Fibroblast of mammary gland (primary cell): ENCODE measurements at places on chromosomes 4 and X.
A peak's percentile ranks its signal among the peaks of the same experiment; 100 is the strongest.

DNA sequence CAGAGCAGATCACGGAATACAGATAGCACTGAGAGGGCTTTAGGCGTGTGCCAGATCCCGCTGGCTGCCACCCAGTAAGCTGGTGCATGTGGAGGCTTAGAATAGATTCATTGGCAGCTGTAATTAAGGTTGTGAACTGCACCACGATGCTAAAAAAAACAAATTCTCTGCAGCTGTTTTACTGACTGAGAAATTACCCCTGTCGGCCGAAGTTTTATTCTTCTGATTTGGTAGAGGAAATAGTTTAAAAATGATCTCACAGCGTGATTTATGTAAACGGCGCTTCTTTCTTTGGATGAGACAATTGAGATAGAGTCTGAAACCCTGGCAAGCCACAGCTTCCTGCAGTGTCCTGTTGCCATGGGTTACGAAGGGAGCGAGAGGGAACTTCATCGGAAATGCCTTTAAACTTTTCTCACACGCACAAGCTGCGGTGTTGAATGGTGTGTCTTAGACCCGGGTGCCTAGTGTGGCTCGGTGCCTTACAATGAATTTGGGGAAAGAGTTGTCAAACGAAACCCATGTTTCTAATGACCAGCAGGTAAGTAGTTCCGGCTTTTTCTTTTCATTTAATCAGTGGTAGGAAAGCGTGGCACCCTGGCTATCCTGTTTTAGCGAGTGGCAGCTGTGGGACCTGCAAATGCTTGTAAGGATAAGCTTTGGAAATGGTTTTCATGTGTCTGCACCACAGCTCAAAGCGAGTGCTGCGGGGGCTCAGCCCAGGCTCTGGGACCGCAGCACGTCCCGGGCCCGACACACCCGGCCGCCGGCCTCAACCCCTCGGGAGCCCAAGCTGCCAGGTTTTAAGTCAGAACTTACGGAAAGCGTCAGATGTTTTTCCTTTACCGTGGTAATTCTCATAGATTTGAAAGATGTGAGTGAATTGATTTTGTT, 71.7 kb upstream of the HGFAC start:
- peak; percentile 82 for DNase-seq

DNA sequence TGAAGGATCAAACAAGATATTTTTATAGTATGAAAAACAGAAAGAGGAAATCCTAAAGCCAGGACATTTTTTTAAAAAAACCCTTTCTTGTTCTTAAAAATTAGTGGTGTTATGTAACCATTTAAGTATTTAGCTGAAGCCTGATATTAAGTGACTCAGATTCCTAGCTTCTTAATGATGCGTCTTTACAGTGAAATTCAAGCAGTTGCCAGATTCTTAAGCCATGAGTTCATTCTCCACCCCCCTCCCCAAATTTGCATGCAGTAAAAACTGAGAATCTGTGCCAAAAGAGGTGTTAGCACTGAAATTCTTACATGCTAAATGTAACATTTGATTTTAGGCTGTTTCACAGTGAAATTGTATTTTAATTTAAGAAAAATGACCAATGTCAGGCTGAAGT, 180.8 kb downstream of the RAPGEF2 start:
- DNase-seq: peak; percentile 73

DNA sequence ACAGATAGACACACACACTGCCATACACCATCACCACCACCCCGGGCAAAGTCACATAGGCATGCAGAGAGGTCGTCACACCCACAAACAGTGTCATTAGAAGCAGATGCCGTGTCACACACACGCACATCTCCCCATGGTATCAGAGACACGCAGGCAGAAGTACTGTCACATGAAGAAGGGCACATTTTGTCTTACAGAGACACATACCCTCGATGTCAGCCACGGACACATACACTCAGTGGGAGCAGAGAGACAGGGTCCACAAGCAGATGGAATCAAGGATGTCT, 3.3 kb downstream of the NALF2 start:
- DNase-seq: no peak

GRCh38 chr4:76312457-76312856, 5.9 kb downstream of the STBD1 start:
- DNase-seq: no peak

DNA sequence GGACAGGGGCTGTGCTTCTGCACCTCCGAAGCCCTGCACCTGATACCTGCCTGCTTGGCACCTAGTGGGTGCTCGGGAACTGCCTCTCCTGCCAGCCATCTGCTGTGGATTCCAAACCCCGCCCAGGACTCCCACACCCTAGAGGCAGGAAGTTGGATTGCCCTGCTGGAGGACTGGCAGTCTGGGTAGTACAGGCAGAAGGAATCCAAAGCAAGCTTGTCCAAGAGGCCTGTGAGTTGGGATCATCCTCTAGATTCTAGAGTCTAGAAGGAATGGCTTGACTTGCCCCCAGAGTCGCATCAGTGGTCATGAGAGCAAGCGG, 64.6 kb upstream of the MTM1 start:
- DNase-seq: no peak

DNA sequence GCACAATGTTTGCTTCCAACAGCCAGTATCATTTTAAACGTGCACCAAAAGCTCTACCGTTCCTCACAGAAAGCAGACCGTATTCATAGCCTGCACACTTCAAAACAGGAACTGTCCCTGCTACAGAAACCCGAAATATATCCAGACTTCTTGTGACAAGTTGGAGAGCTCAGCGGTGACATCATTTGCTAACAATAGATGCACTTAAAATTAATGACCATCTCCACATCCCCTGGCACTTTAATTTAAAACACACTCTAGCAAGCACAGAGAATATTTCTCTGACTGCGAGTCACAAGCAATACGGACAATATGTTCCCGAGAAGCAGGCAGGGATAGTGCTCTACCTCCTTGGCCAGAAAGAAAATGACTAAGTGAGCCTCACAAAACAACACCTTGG, 2.5 kb downstream of the NYX start:
- peak; percentile 72 for DNase-seq

DNA sequence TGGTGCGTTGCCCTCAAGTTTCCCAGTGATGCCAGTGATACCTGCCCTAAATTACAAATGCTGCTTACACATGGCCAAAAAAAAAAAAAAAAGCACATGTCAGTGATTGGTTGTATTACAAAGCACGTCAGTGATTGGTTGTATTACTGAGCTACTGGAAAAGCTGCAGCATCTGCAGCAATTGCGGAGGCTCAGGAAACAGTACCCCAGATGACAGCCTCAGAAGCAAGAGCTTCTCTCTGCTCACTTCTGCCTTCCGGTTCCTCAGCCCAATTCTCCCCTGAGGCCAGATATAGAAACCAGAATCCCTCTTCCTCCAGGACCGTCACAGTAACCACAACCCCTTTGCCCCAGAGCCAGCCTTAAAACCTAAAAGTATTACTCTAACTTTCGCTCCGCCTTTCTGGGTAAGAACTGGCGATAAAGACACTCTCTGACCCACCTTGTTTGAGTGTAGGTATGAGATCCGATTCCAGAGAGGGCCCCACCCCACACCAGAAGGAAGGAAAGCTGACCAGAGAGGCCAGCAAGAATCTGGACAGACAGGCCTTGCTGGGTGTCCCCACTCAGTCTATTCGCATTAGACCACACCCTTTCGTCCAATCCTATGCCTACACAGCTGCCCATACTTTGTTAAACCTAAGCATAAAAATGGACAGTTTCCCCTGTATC, 85.0 kb upstream of the SORBS2 start:
- DNase-seq: no peak

DNA sequence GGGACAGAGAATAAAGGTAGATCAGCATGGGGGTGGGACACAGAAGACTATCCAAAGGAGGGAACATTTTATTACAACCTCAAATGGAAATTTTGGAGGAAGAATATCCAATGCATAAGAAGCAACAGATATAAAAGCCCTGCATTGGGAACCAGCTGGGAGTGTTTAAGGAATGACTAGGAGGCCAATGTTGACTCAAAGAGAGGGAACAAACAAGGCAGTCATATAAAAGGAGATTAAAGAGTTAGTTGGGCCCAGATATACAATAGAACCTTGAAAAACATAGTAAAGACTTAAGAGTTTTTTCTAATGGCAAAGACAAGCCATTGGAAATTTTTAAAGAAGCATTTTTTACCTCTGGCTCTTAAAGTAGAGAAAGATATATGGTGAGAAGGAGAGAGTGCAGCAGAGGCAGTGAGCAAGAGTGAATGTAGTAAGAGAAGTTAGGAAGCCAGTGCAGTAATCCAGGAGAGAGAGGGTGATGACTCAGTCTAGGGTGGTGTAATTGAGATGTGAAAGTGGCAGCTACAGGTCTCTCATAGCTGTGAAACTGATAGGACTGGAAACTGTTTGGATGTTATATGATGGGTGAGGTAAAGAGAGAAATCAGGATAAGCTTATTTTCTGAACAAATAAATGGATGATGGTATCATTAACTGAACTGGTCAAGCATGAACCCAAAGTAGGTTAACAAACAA, 182.2 kb upstream of the ATOH1 start:
- no peak for DNase-seq

GRCh38 chr4:97500423-97500822, 642.9 kb downstream of the STPG2 start:
- no peak for DNase-seq

- no peak for DNase-seq
Observed at GRCh38 chr4:5955201-5955821, 62.4 kb upstream of the CRMP1 start.

DNA sequence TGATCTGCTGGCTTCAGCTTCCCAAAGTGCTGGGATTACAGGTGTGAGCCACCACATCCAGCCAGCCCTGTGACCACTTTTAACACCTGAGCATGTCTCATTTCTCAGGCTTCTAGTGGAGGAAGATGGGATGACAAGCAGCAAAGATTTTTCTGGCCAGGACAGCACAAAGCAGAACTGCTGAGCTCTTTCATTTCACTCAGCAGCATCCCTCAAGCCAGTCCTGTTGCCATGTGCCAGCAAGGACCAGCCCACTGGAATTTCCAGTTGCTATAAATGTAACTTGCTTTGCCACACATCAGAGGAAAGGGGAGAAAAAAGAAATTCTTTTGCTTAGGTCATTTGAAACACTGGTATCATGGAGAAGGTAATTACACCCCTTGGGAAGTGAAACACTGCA, 75.9 kb downstream of the SLC9A7 start:
- DNase-seq: no peak

- DNase-seq: peak; percentile 52
Observed at GRCh38 chrX:106286053-106286650, 118.0 kb downstream of the PWWP3B start.

- no peak for DNase-seq
Observed at GRCh38 chr4:172986114-172986513, 182.5 kb upstream of the GALNT7 start.

GRCh38 chr4:30763321-30763727, 43.2 kb downstream of the PCDH7 start:
- DNase-seq: peak; percentile 59

- DNase-seq: no peak
Observed at GRCh38 chrX:155169881-155170280, 46.4 kb upstream of the VBP1 start.

GRCh38 chr4:5995901-5996623, 22.2 kb downstream of the C4orf50 start:
- no peak for DNase-seq

GRCh38 chrX:49042581-49043219, 457 bp downstream of the TFE3 start:
- DNase-seq: no peak

GRCh38 chrX:57451426-57452020, 140.3 kb upstream of the ZXDB start:
- no peak for DNase-seq

DNA sequence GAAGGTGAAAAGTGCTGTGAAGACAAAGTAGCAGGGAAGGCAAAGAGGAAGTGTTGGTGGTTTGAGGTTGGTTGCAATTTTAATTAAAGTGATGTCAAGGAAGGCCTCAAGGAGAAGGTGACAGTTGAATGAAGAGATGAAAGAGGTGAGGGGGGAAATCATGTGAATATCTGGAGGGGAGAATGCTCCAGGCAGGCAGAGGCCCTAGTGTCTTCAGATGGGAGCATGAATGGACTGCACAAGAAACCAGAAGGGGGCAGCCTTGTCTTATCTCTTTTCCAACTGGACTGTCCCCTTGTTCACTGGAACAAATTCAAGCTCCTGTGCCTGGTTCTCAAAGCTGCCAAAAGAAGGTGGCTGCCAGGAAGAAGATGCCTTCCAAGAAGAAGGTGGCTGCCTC, 68.4 kb downstream of the MAOB start:
- DNase-seq: peak; percentile 40

DNA sequence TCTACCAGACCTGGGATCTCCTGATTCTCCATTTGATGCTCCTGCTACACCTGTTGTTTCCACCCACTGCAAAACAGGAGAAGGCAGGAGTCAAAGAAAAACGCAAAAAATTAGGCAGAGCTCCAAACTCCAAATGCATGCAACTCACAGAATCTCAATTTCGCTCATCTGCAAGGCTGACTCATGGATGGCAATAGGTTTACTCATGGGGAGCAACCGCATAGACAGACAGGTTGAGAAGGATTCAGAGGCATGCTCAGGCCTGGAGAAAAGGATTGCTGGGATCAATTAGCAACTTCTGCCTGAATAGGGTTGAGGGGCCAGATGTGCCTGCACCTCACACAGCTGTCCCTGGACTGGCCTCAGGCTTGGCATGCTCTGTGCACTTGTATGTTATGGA, 231.0 kb downstream of the LDB2 start:
- DNase-seq: peak; percentile 95

GRCh38 chr4:169044714-169045447, 34.8 kb upstream of the CBR4 start:
- DNase-seq: no peak

- DNase-seq: no peak
Observed at GRCh38 chrX:3690140-3690539, 23.3 kb downstream of the PRKX start.

- DNase-seq: no peak
Observed at GRCh38 chr4:109562457-109563239, 2.6 kb downstream of the MCUB start.

DNA sequence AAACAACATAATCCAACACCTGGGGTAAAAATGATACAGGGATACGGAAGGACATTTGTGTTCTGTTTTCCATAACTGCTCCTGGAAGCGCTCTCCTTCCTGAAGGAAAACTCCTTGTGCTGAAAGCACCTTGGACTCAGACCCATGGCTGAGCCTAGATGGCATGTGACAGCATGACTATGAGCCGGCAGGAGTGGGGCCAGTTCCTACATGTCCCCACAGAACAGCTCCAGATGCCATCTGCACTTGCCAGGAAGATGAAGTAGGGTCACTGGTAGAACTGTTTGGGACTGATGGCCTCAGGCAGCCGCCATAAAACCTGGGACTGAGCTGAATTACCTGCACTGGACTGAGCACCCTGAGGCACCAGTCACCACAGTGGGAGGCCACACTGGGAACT, 56.0 kb upstream of the BCLAF3 start:
- no peak for DNase-seq

- no peak for DNase-seq
Observed at GRCh38 chr4:138978028-138978585, 37.5 kb upstream of the NOCT start.

GRCh38 chrX:2314831-2315365, 185.9 kb downstream of the DHRSX start:
- DNase-seq: no peak
